ENCODE measurements at places on chromosomes 5 and 9.

DNA sequence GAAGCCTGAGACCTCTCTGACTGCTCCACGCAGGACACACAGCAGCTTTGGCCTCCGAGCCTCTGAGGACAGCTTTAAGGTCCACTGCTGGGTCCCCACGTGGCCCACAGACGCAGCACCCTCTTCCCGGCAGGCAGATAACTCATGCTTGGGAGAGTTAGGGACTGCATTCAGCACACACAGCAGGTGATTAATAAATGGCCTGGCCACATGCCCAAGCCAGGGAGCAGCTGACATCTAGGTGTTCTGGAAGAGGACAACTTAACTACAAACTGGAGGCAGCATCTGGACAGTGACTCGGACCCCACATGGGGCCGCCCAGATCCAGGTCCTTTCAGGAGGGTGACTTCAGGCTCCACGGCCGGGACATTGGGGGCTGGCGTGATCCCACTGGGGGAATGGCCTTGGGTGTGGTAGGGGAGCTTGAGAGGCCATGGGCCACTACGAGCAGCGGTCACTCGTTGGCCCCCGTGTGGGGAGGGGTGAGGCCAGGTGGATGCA is 11.3 kb downstream of the NINJ1 start:
- DNase-seq: no peak

- no peak for DNase-seq
Observed at GRCh38 chr5:81906086-81906485, 65.7 kb upstream of the ATG10 start.

DNA sequence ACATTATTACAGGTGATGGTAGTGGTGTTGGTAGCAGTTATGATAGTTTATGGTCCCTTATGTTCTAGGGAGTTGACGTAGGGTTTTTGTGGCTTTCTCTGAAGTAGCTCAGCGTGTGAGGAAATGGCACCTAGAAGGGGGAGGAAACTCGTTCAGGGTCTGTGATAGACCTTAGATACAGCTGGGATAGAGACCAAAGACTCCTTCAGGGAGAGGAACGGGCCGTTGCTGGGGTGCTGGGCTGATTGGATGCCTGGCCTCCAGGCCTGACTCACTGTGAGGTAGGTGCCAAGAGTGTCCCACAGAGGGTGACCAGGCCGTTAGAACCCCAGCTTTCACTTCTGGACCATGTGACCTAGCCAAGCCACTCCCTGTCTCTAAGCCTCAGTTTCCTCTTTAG is 96.6 kb downstream of the DAB2IP start:
- no peak for DNase-seq

GRCh38 chr5:67942421-67942820 is 273.1 kb upstream of the PIK3R1 start:
- no peak for DNase-seq

- DNase-seq: no peak
Observed at GRCh38 chr9:87465816-87466215, 31.9 kb upstream of the DAPK1 start.

DNA sequence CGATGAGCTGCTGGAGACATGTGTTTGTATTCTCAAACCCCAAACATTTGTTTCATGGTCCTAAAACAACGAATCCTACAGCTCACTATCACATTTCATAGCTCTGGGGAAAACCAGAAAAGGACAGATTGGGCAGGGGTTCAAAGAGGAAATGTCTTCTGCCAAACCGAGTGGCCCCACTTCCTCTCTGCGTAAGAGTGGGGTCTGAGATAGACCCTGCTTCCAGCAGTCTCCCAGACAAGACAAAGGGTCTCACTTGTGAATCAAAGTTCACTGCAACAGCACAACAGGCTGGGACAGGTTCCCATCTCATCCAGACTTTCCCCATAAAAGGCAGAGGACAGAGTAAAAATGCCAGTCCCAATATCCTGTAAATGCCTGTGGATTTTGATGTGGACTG is 276.2 kb upstream of the SLC24A2 start:
- no peak for DNase-seq

GRCh38 chr9:96874201-96874785 is 20.0 kb upstream of the ZNF782 start:
- no peak for DNase-seq

- no peak for DNase-seq
Observed at GRCh38 chr9:2729003-2729402, 11.7 kb downstream of the KCNV2 start.

- peak; percentile 42 for DNase-seq
Observed at GRCh38 chr5:126680191-126680817, 79.6 kb downstream of the PHAX start.

DNA sequence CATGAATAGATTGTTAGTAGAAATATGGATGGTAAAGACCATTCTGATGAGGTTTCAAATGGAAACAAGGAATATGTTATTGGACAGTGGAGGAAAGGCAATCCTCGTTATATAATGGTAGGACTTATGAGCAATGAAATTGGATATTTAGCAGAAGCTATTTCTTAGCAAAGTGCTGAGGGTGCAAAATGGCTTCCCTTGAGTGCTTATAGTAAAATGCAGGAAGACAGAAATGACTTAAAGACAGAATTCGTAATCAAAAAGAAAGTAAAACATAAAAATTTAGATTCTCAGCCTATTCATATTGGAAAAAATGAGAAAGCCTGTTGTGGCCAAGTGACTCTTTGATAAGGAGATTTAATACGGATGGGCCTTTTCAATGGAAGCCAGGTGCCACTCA is 102.1 kb upstream of the ADRA1B start:
- no peak for DNase-seq

GRCh38 chr9:26310294-26310693 is 582.3 kb downstream of the CAAP1 start:
- DNase-seq: no peak

DNA sequence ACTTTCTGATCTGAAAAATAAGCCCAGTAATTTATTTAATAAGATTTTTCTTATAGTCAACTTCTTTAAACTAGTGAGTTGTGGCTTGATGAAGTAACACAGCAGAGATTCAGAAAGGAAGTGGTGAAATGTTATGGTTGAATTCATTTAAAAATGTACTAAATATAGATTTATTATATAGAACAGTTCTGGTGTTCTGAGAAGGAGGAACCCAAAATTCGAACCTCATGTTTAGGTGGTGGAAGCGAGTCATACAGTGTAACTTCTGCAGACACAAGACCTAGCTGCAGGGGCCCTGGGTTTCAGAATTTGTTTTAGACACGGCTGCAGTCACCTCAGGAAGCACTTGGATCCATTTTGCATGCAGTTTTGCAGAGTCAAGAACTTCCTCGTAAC is 188.2 kb downstream of the TRIO start:
- no peak for DNase-seq

DNA sequence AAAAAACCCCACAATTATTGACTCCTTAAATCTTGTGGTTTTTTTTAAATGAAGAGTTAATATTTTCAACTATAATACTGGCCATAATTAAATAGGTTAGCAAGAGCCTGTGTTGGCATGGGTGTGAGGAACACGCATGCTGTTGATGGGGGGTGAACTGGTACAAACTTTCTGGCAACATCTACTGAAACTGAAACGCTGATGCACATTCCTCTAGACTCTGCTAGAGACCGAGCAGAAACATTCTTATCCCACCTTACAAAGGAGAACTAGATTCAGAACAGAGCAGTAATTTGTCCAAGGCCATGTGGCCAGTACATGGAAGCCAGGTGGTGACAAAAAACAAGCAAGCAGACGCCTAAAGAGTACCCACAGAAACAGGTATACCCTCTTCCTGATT is 2.4 kb downstream of the BICD2 start:
- no peak for DNase-seq

DNA sequence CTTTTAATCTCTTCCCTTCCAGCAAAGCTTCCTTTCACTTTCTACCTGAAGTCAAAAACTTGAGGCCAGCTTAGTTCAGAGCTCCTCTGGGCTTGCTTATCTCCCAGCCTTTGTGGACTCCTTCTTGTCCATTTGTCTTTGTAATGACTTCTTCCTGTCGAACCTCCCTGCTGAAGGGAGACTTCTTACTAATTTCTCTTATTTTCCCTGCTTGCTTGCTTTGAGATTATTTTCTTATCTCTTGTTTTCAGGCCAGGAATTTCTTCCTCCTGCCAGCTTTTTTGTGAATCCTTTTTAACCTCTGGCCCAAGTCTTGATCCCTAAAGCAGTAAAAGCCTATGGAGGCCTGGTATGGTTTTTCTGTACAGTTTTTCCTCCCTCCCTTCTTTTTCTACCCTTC is 46.8 kb upstream of the DHFR start:
- DNase-seq: no peak

DNA sequence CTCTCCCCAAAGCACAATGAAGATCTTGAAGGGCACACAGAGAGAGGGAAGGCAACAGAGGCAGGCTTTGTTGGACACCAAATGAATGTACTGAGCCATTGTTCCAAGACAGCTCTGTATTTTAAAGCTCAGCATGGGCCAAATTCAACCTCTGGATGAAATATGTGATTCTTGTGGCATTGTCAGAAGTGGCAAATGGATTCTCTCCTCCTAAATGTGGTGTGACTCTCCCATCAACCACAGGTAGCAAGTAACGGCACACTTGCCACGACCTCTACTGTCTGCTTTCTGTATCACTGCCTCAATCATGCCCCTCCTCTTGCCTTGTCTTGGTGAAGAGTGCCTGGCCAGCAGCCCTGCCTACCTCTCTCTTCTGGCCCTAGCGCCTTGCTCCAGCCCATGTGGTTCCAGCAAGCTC is 6.1 kb upstream of the MOB3B start:
- peak; percentile 22 for DNase-seq

DNA sequence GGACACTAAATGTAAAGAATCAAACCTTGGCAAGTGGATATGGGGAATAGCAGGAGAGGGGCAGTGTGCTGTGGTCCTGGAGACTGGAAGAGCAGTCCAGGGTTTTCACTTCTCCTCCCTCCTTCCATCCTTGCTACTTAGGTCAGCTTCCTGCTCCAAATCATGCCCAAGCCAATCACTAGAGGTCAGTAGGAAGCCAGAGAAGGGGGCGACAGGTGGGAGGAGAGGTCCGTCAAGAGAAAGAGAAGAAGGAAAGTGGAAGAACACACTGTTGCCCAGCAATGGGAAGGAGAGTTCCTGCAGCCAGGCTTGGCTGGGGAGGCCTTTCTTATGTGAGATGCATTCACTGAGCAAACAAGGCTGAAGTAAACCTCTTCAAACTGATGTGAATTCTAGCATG is 289.6 kb downstream of the DTWD2 start:
- peak; percentile 22 for DNase-seq

DNA sequence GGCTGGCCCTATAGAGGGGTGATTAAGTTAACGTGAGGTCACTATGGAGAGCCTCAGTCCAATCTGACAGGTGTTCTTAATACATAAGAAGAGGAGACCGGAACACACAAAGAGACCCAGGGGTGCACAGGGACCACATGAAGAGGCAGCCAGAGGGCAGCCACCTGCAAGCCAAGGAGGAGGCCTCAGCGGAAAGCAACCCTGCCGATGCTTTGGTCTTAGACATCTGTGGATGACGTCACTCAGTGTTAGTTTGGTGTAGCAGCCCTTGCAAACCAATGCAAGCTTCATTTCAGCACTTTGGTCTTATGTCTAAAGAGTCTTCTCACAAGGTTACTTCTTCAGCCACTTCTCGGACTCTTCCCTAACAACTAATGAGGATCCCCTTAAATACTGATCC is 47.6 kb upstream of the GRHPR start:
- DNase-seq: no peak

DNA sequence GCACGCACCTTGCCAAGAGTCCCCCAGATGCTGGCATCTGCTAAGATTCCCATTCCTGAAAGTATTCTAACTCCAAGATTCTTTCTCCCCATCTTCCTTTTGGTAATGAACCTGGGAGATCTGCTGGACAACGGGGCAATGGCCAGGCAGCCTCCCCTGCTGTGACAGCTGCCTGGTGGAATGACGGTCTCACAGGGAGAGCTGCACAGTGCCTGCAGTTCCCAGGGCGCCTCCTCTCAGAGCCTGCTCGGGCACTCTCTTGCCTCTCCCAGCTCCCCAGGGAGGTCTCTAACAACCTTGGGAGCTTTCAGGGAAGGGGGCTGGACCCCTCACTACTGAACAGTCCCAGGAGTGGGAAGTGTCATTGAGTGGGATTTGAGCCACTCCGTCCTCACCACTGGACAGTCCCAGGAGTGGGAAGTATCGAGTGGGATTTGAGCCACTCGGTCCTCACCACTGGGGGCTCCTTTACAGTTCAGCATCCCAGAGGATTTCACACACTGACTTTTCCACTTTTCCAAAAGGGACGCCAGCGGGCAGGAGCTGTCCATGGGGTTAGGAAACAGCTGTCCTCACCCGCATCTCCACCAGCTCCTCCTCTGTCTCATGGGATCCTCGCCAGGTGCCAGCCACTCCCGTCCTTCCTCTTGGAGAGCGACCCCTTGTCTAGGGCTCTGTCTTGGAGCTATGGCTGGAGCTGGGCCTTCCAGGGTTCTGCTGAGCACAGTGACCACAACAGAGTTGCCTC is 65.7 kb downstream of the ADAMTS2 start:
- no peak for DNase-seq

- DNase-seq: no peak
Observed at GRCh38 chr9:72131206-72131605, 18.0 kb upstream of the GDA start.

- no peak for DNase-seq
Observed at GRCh38 chr5:67393211-67393610, 196.6 kb upstream of the CD180 start.

GRCh38 chr5:119395080-119395836 is 39.4 kb downstream of the TNFAIP8 start:
- no peak for DNase-seq

DNA sequence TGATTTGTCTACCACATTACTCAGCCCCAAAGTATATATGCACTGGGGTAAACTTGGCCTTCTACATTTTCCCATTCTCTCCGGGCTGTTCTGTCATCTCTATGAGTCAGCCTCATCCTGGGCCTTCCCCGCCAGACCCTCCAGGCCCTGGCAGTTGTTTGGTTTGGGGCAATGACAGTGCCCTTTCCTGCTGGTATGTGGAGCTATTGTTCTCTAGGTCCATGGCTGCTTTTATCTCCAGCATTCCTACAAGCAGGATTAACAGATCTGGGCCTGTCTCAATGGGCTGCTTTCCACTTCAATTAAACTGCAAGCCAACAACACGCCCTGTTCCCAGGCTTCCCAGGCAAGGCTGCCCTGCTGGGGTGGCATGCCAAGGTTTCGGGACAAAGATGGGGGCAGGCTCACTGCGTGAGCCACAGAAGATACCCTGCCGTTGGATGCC is 136.4 kb downstream of the SLIT3 start:
- DNase-seq: peak; percentile 77

- DNase-seq: no peak
Observed at GRCh38 chr5:149389552-149390495, 10.7 kb upstream of the IL17B start.

DNA sequence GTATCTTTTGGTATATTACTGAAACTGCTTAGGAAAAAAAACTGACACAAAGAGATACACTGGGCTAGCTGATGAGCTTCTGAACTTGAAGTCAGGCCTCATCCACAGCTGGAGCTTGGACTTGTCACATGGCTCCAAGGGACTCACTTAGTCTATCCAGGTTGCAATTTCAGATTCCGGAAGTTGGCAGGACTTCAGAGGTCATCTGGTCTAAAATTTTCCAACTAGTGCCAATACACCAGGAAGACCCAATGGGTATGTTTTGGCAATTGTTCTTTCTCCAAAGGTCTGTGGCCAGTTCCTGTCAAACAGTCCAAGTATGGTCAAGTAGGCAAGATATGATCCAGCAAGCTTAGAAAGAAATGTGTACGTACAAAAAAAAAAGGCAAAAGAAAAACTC is 36.7 kb downstream of the MRPS27 start:
- no peak for DNase-seq

GRCh38 chr9:114696814-114697544 is 15.0 kb upstream of the TEX48 start:
- DNase-seq: no peak
